ENCODE measurements at places on chromosomes 12 and 14. TPM values are rescaled to one million over a fixed set of nuclear protein-coding genes. Genes with fewer than 3 reads are reported as not detected.

Gene GALC
- total RNA-seq, result 14.7 TPM

- H3K27me3 ChIP-seq, result no peaks in the 10 kb centered on the region
- DNase-seq, result no peak
- H3K27ac ChIP-seq, result peak overlapping the region; percentile 69
- peaks cover 45% of the 10 kb centered on the region for H3K4me1 ChIP-seq
- H3K4me3 ChIP-seq, result no peak overlapping the region
Observed at GRCh38 chr12:46209914-46210872, 58.6 kb downstream of the SLC38A1 start.

DNA sequence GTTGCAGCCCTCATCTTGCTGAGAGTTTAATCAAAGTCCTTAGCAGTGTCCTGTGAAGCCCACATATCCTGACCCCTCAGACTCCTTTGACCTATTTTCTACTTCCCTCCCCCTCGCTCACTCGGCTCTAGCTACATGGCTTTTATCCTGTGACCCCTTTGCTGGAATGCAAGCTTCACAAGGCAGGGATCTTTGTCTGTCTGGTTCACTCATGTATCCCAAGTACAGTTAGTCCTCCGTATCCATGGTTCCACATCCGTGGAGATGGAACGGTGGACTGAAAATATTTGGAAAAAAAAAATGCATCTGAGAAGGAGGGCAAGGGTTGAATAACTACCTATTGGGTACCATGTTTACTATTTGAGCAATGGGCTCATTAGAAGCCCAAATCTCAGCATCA is 173.8 kb downstream of the BCAT1 start:
- H3K27me3 ChIP-seq, result no peaks in the 10 kb centered on the region
- DNase-seq, result no peak
- no peak overlapping the region for H3K4me3 ChIP-seq
- H3K4me1 ChIP-seq, result no peaks in the 10 kb centered on the region
- no peaks in the 10 kb centered on the region for H3K36me3 ChIP-seq

DNA sequence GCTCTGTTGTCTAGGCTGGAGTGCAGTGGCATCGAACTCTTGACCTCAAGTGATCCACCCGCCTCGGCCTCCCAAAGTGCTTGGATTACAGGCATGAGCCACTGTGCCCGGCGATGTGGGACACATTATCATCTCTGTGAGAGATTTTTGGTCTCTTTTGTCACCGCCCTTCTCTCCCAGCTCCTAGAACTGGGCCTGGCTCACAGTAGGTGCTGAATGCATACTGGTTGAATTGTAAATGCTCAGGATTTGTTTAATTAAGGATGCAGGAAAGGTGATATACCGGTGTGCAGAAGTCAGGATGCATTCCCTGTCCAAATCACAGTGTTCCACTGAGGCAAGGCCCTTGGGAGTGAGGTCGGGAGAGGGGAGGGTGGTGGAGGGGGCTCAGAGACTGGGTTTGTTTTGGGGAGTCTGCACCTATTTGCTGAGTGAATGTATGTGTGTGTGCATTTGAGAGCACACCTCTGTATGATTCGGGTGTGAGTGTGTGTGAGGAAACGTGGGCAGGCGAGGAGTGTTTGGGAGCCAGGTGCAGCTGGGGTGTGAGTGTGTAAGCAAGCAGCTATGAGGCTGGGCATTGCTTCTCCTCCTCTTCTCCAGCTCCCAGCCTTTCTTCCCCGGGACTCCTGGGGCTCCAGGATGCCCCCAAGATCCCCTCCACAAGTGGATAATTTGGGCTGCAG is 1.0 kb upstream of the KRT18 start:
- H3K4me3 ChIP-seq, result peak overlapping the region; percentile 58
- no peak overlapping the region for H3K27ac ChIP-seq
- H3K36me3 ChIP-seq, result no peaks in the 10 kb centered on the region

DNA sequence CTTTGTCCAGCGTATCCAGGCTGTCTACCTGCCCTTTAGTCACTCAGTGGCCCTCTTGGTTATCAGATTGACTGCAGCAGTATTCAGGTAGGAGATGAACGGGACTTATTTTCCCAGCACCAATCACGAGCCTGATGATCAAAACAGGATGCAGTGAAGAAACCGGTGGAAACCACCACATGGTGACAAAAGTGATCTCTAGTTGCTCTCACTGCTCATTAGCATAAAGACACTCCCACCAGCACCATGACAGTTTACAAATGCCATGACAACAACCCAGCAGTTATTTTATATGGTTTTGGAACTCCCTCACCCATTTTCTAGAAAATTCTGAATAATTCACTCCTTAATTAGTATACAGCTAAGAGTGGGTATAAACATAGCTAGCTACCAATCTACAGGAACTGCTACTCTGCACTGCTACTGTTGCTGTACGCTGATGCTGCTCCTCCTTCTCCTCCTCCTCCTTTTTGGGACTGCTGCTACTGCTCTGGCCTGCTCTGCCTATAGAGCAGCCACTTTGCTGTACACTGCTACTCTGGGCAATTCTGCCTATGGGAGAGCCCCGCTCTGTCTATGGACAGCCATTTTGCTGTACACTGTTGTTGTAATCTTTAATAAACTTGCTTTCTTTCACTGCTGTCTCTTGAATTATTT is 142.5 kb upstream of the SSTR1 start:
- no peaks in the 10 kb centered on the region for H3K27me3 ChIP-seq
- H3K27ac ChIP-seq, result peak overlapping the region; percentile 89
- H3K4me1 ChIP-seq, result peaks cover 24% of the 10 kb centered on the region
- DNase-seq, result peak; percentile 36
- H3K4me3 ChIP-seq, result peak overlapping the region; percentile 30

DNA sequence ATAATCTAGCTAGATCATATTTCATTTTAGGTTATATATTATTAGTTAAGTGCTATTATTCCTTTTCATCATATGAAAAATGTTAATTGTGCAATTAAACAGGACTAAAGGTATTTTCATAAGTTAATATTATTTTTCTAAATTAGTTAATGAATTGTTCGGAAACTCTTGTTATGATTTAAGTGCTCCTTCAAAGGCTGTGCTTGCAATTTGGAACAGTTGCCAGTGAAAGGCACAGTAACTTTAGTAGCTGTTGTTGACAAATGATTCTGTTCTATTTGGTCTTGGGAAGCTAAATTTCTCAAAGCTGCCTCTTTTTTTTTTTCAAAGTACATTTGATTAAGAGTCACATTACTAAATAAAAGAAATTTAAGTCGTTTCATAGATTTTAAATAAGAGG is 40.7 kb downstream of the PTPRQ start:
- no peak for DNase-seq
- H3K27me3 ChIP-seq, result no peaks in the 10 kb centered on the region
- no peaks in the 10 kb centered on the region for H3K4me1 ChIP-seq
- H3K36me3 ChIP-seq, result no peaks in the 10 kb centered on the region

DNA sequence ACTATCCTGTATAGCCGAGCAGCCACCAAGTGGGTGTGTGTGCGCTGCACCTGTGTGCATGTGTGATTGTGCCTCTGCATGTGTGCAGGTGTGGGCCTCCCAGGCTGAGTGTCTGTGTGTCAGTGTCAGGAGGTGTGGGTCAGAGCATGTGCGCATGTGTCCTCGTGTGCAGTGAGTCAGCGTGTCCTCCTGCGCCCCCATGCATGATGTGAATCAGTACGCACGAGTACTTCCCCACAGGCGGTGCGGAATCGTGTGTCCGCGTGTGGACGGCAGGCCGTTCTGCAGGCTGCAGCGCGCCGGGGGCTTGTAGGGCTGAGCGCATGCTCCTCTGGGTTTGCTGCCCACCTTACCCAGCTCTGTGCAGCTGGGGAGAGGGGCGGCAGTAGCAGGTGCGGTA is 34.2 kb downstream of the DTX1 start:
- H3K4me3 ChIP-seq, result no peak overlapping the region
- H3K4me1 ChIP-seq, result peaks cover 90% of the 10 kb centered on the region
- no peaks in the 10 kb centered on the region for H3K27me3 ChIP-seq
- H3K36me3 ChIP-seq, result peaks cover 8% of the 10 kb centered on the region
